ENCODE measurements at places on chromosomes 2 and 18. TPM values are rescaled to one million over a fixed set of nuclear protein-coding genes. Genes with fewer than 3 reads are reported as not detected.

GRCh38 chr2:41199334-41199733 is 747.4 kb upstream of the SLC8A1 start:
- H3K4me3 ChIP-seq = no peak overlapping the region
- no peaks in the 10 kb centered on the region for H3K4me1 ChIP-seq
- no peaks in the 10 kb centered on the region for H3K27me3 ChIP-seq
- DNase-seq = no peak
- H3K36me3 ChIP-seq = no peaks in the 10 kb centered on the region

GRCh38 chr2:179410552-179411356 is 146.1 kb upstream of the SESTD1 start:
- no peaks in the 10 kb centered on the region for H3K27me3 ChIP-seq
- no peaks in the 10 kb centered on the region for H3K36me3 ChIP-seq
- H3K27ac ChIP-seq = no peak overlapping the region
- H3K4me1 ChIP-seq = peaks cover 4% of the 10 kb centered on the region
- H3K4me3 ChIP-seq = no peak overlapping the region

GRCh38 chr2:239143858-239144712 is 256.7 kb downstream of the HDAC4 start:
- DNase-seq = peak; percentile 50
- no peaks in the 10 kb centered on the region for H3K4me1 ChIP-seq
- H3K36me3 ChIP-seq = peaks cover 77% of the 10 kb centered on the region
- no peak overlapping the region for H3K4me3 ChIP-seq

DNA sequence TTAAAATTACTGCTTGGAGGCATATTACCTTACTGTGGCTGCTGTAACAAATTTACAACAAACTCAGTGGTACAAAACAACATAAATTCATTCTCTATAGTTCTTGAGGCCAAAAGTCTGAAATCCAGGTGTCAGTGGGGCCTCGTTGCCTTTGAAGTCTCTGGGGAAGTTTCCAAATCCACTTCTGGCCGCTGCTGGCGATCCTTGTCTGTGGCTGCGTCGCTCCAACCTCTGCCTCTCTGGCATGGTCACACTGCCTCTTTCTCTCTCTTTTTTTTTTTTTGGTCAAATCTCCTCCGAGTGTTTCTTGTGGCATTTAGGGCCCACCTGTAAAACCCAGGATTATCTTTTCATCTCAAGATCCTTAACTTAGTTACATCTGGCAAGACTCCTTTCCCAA is 182.8 kb downstream of the ST6GAL2 start:
- DNase-seq = no peak
- H3K27ac ChIP-seq = no peak overlapping the region
- H3K27me3 ChIP-seq = no peaks in the 10 kb centered on the region
- H3K4me3 ChIP-seq = no peak overlapping the region
- no peaks in the 10 kb centered on the region for H3K36me3 ChIP-seq
- H3K4me1 ChIP-seq = no peaks in the 10 kb centered on the region

DNA sequence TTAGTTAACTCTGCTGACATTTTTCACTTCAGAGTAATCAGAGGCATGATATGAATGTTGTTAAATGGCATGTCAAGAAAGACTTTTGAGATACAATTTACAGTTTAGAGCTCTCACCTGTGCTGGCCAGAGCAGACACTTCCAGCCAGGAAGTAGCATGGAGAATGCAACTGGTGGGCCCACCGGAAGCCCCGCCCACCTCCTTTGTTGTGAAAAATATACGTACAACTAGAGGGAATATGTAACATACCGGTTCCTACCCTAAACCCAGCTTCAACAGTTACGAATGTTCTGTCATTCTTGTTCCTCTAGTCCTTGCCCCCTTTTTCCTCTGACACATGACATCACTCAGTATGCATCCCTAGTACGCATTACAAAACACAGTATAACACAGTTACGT is 70.2 kb upstream of the ITM2C start:
- H3K27me3 ChIP-seq = no peaks in the 10 kb centered on the region
- H3K36me3 ChIP-seq = peaks cover 44% of the 10 kb centered on the region
- H3K4me1 ChIP-seq = peaks cover 46% of the 10 kb centered on the region
- no peak overlapping the region for H3K4me3 ChIP-seq
- H3K27ac ChIP-seq = peak overlapping the region; percentile 20

DNA sequence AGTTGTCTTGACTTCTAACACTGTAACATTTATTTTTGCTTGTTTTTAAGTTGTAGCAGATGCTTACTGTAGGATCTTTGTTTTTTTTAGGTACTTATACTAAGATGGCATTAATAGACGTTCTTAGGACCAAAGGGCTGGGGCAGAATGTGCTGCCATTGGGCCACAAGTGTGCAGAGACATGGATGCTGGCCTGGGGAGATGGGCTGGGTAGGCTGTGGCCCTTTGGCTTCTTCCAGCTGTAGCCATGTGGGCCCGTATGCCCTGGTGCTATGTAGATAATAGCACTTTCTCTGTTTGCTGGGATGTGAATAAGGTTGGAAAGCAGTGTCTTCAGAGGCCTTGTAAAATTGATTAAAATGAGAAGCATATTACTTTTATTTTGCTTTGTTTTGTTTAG is 18.8 kb downstream of the RAB31 start:
- peaks cover 1% of the 10 kb centered on the region for H3K36me3 ChIP-seq
- H3K27me3 ChIP-seq = no peaks in the 10 kb centered on the region
- no peaks in the 10 kb centered on the region for H3K4me1 ChIP-seq
- no peak overlapping the region for H3K4me3 ChIP-seq
- no peak overlapping the region for H3K27ac ChIP-seq
- DNase-seq = no peak

DNA sequence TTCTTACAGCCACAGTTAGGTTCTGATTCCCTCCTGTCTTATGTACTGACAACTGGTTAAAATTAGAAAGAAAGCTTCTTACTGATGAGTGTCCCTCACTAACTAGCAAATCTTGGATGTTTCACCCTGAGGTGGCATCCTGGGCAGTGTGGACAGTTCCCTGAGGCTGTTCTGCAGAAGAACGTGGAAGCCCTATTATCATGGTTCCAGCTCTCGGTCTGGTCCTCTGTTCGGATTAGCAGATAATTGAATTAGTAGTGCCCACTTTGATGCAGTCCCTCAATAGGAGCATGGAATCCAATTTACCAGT is 381.7 kb upstream of the NT5C1B start:
- H3K36me3 ChIP-seq = no peaks in the 10 kb centered on the region
- no peak for DNase-seq
- no peak overlapping the region for H3K4me3 ChIP-seq
- no peaks in the 10 kb centered on the region for H3K4me1 ChIP-seq
- H3K27ac ChIP-seq = no peak overlapping the region

DNA sequence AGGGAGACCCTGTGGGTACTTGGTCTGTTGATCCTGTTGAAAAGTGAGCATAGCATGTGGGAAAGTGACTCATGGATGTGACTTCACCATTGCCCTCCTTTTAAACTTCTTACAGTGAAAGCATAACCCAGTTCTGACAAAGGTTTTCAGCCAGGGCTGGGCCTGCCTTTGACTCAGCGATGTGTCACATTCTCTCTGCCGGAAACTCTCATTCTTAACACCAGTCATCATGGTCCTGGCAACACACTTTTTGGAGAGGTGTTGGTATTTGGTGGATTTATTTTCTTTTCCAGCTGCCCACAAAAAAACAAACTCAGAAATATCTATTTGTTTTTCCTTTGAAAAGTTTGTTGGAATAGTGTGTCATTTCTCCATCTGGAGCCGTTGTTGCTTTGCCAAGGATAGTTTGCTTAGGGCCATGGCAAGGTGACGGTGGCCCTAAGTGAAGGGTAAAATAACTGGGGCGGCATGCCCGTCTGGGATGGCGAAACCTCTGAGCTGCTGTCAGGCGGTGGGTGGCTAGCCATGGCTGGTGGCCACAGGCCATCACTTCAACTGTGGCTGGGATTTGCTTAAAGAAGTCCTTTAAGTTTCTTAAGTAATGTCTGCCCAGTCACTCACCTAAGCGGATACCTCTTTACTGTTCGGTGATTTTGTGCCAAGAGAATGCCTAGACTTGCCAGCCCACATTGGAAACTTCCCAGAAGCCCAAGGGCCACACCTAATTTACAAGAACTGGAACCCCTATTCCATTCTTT is 123.3 kb downstream of the LTBP1 start:
- DNase-seq = no peak
- H3K4me3 ChIP-seq = no peak overlapping the region
- H3K36me3 ChIP-seq = no peaks in the 10 kb centered on the region
- H3K27ac ChIP-seq = no peak overlapping the region

DNA sequence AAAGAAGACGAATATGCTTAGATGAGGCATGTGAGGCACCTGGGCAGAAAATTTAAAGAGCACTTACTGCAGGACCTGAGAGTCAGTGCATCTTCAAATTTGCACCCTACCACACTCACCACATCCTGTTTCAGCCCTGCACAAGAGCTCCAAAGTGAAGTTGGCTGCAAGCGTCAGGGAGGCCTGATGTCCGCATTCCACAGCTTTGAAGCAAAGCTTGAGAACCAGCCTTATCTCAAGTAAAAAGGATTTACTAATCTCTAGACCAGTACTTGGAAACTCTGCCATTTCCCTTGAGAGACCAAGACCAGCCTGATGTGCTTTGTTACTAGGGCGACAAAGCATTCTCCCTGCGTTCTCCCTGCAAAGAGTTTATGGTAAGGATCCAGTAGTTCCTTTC is 3.4 kb upstream of the ASNSD1 start:
- no peak overlapping the region for H3K4me3 ChIP-seq
- H3K27me3 ChIP-seq = no peaks in the 10 kb centered on the region
- DNase-seq = peak; percentile 63
- H3K27ac ChIP-seq = peak overlapping the region; percentile 76

DNA sequence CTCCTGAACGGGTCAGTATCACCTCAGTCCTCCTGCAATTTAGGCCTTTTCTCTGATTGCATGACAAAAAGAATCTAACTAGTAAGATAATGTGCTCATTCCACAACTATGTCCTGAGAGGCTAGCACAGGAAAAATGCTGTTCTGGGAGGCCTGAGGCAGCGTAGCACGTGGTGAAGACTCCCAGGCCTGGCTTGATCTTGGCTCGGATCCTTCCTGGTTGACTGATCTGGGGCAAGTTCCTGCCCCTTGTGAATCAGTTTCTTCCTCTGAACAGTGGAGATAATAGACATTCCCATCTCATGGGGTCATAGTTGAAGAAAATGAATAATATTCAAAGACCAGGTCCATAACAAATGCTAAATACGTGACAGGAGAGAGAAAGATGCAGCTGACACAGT is 12.3 kb downstream of the FBLN7 start:
- H3K27me3 ChIP-seq = no peaks in the 10 kb centered on the region
- no peak for DNase-seq
- no peak overlapping the region for H3K27ac ChIP-seq
- peaks cover 2% of the 10 kb centered on the region for H3K4me1 ChIP-seq
- H3K4me3 ChIP-seq = no peak overlapping the region

DNA sequence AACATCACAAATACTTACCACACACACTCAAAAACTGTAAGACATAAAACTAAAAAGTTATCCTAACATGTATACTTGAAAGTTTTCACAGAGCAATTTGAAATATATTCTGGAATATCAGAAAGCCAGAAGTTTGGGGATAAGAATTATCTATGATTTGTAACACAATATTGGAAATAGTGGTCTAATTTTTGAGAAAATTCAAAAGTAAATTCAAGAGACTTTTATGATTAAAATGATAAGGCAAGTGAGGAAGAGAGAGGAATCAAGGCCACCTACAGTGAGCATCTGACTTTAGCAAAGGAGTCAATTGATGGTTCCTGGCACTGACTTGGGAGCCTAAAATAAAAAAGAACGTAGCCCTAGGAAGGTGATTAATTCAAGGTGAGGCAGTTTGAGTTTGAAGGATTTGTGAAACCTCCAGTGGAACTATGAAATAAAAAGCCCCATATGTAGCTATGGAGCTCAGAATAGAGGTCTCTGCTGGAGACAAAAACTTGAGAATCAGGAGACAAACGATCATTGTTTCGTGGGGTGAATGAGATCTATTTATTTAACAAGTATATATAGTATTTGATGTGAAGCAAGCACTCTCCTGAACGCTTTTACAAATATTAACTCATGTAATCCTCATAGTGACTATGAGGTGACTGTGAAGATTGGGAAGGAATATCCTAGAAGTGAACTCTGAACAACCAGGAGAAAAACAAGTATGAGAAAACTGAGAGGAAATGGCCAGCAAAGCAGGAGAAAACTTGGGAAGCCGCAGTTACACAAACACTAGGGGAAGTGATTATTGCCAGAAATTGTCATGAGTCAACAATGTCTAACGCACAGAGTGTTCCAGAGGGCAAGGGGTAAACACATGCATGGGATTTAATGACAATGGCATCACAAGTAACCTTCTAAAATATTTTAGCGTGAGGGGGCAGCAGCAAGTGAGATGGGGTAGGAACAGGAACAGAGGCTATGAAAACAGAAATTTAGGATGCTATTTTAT is 12.8 kb downstream of the TFPI start:
- H3K4me1 ChIP-seq = peaks cover 50% of the 10 kb centered on the region
- H3K27ac ChIP-seq = peak overlapping the region; percentile 66
- peaks cover 5% of the 10 kb centered on the region for H3K36me3 ChIP-seq
- H3K4me3 ChIP-seq = no peak overlapping the region
- DNase-seq = no peak

DNA sequence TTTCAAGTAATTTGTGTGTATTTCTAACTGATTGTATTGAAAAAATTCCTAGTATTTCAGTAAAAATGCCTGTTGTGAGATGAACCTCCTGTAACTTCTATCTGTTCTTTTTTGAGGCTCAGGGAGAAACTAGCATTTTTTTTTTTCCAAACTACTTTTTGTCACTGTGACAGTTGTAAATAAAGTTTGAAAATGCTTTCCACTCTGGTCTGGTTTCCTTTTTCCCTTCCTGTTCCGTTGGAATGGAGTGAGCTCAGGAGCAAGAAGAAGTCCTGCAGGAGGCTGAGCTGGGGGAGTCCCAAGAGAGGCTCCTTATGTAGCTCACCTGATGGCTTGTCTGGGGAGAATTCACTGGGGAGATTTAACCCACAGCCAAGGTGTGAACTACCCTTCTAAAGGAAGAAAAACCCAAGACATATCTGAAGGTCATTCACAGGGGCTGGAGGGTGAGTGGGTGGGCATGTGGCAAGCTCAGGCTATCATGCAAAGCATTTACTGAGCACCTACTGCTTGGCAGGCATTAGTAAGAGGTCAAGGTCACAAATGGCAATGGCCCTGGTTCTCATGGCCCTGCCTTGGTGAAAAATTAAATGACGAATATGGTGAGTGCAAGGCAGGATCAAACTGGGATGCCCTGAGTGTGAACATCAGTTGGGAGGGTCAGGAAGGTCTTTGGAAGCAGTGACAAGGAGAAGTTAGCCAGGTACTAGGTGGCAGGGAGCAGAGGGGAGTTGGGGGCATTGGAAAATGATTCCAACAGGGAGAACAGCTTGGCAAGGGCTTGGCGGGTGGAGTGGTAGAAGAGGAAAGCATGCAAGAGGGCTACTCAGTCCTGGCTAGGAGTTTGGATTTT is 28.7 kb downstream of the LBH start:
- peaks cover 7% of the 10 kb centered on the region for H3K4me1 ChIP-seq
- peaks cover 32% of the 10 kb centered on the region for H3K36me3 ChIP-seq
- no peak overlapping the region for H3K27ac ChIP-seq

GRCh38 chr2:168939918-168940317 is 38.8 kb downstream of the G6PC2 start:
- DNase-seq = no peak
- no peak overlapping the region for H3K4me3 ChIP-seq
- no peaks in the 10 kb centered on the region for H3K27me3 ChIP-seq
- H3K36me3 ChIP-seq = no peaks in the 10 kb centered on the region
- no peaks in the 10 kb centered on the region for H3K4me1 ChIP-seq
- H3K27ac ChIP-seq = no peak overlapping the region

Gene COL5A2
- total RNA-seq = 26.3 TPM

Gene TEX51
- total RNA-seq = not detected

Gene FKBP1B
- total RNA-seq = 16.4 TPM

Gene DUSP2
- 5.5 TPM for total RNA-seq

Gene CTLA4
- 0.86 TPM for total RNA-seq

Gene KIF5C
- total RNA-seq = 0.47 TPM

Gene KIAA2012
- total RNA-seq = 2.8 TPM

Gene UGT1A7
- not detected for total RNA-seq

Data from lower lobe of right lung (tissue), 2 donors.